ENCODE measurements at places on chromosomes 3 and 15.

DNA sequence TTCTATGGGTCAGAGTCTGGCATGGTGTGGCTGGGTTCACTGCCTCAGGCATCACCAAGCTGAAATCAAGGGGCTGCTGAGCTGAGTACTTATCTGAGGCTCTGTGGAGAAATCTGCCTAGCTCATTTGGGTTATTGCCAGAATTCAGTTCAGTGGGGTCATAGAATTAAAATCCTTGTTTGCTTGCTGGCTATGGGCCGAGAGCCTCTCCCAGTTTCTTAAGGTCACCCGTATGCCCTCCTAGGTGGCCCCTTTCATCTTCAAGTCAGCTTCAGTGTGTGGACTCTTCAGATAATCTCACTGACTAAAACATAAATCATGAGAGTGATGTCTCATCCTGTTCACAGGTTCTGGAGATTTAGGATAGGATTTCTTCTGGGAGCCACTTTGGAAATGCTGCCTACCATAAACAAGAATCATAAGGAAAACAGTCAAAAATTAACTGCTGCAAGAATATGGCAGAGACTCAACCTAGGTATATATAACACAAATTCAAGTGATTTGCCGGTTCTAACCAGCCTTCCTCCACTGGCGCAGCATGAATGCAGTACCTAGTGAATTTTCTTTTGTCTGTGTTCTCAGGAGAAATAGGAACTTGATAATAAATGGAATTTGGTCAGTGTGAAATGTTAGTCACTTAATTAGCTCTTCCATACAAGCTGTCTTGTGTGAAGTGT, 5.3 kb downstream of the CP start:
- no peak for DNase-seq

DNA sequence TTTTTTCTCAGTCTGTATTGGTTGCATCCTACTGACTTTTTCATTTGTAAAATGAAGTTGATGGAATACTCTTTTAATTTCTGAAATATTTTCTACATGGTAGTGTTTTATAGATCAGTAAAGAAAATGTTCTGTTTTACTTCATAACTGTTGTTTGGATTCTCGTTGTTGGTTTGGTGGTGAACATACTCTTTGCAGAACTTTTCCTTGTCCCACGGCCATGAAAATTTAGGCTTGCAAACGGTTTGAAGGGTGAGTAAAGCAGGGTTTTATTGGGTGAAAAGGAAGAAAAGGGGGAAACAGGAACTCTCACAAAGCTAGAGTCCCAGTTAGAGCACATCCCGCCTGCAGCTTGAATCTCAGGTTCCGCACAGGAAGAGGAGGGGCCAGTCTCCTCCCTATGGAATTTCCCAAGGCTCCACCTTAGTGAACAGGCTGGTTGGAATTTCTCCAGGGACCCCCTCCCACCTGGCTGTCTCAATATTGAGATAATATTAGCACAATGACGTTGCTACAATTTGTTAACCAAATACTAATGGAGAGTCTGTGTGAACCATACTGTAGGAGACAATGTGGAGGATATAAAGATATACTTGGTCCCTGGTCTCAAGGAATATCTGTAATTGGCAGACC, 5.6 kb downstream of the PDCD6IP start:
- no peak for DNase-seq

DNA sequence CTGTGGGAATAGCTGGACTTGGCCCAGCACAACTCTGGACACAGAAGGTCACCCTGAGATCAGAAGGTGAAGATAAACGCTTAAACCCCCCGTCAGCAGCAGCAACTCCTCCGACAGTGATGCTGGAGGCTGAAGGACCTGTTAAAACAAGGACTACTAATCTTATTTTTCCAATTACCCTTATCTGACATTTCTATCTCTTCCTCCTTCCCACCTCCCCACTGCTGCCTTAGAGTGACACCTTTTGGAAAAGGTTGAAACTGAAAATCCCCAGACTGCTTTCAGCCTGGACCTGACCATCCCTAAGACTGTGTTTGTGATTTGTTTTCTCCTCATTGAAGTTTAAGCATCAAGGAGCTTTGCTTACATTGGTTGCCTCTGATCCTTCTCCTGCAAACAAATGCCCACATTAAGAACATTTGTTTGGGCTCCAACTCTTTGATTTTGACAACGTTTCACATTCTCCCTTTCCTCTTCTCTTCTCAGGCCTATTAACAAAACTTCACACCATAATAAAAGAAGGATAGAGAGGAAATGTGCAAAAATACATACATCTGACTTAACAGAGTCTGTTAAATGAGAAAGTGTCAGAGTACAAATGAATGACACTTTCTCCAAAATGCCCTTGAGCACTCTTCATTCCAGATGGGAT, 410.6 kb upstream of the WNT5A start:
- DNase-seq, result no peak

DNA sequence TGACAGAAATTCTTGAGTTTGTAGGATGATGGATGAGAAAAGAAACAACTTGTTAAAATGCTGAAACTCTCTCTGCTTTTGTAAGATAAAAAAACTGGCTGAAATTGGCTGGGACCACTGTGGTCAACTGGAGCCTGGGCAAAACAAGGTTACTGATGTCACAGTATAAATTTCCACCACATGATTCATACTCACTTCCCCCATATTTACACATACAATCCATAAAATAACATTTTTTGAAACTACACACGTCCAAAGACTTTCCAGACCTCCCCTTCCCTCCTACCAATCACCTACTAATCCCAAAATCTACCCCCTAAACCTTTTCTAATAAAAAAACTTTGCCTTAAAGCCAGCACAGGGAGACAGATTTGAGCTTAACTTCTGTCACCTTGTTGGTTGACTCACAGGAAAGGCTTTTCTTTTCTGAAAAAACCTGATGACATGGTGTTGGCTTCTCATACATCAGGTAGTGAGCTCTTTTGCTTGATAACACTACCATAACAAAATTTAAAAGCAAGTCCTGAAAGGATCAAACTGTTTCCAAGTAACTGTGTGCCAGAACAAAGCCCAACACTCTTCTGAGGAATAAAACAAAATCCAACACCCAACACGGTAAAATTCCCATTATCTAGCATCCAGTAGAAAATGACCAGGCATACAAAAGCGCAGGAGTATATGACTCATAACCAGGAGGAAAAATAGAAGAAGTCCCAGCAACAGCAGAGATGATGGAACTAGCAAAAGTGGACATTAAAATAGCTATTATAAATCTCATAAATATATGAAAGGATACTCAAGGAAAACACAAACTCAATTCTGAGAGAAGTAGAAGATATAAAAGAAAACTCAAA, 87.3 kb upstream of the SNRK start:
- DNase-seq, result no peak

- DNase-seq, result no peak
Measured at GRCh38 chr3:39590806-39591205, 123.3 kb downstream of the MOBP start.

GRCh38 chr3:126063358-126063965, 20.5 kb downstream of the SLC41A3 start:
- DNase-seq, result no peak

GRCh38 chr3:177374323-177374722, 177.0 kb upstream of the TBL1XR1 start:
- no peak for DNase-seq

- DNase-seq, result no peak
Measured at GRCh38 chr3:60696428-60697125, 554.7 kb downstream of the FHIT start.

DNA sequence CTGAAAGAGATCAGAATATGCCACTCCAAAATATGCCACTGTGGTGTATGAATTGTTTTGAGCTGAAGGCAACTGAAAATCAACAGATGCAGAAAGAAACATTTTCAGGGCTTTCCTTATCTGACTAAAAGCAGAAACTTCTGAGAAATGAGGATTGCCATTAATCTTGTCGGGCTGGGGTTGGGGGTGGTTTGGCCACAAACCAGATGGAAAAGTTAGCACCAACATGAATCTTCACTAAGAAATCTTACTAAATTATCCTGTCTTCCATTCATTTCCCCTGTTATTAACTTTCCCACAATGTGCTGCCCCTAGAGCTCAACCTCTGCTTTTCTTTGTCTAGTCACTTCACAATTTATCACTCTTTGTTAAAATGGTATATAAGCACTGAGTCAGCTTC, 229.9 kb upstream of the GADL1 start:
- DNase-seq, result no peak

GRCh38 chr3:109154979-109155378, 18.5 kb downstream of the C3orf85 start:
- DNase-seq, result no peak

DNA sequence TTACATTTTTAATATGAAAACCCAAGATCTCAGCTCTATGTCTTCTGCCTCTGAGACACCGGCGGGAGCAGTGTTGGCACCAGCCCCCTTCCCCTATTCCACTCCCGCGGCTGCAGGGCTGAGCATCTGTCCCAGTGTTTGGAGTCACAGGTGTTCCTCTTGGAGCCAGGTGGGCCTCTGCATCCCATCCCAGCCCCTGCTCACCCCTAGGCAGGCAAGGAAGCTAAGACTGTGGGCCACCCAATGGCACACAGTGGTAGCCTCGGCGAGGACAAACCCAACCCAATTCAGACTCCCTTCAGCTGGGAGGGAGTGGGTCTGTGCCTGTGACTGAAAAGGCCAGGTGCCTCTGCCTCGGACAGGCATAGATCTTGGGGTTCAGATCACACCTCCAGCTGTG, 3.1 kb downstream of the CHST13 start:
- DNase-seq, result no peak

GRCh38 chr15:90419738-90420406, 31.8 kb downstream of the IQGAP1 start:
- no peak for DNase-seq

GRCh38 chr15:34976743-34977142, 7.2 kb upstream of the AQR start:
- no peak for DNase-seq

DNA sequence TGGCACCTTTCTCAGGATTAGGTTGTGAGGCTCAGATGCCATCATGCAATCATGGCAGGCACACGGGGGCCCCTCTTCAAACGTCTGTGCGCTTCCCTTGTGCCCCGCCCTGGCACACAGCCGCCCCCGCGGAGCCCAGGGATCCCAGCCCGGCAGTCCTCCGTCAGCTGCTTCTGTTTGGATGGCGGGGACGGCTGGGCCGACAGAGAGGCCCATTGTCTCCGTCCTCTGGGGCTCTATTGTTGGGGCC, 849 bp upstream of the HDAC11 start:
- no peak for DNase-seq

DNA sequence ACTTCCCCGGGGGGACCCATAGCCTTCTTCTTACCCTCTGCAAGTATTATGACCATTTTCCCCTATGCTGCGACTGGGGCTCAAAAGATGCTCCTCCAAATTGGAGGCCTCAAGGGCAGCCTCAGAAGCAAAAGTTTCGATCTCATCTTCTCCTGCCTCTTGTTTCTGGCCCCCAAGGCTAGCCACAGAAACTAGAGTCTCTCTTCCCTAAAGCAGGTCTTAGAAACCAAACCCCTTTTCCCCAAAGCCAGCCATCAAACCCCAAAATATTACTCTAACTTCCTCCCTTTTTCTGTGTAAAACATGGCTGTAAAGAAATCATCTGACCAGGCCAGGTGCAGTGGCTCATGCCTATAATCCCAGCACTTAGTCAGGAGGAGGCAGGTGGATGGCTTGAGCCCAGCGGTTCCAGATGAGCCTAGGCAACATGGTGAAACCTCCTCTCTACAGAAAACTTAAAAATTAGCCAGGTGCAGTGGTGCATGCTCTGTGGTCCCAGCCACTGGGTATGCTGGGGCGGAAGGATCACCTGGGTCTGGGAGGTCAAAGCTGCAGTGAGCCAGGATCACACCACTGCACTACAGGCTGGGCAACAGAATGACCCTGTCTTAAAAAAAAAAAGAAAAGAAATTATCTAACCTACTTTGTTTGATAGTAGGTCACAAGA, 36.7 kb upstream of the MFGE8 start:
- DNase-seq, result no peak

- DNase-seq, result no peak
Measured at GRCh38 chr3:63662500-63662899, 10.0 kb downstream of the SNTN start.

DNA sequence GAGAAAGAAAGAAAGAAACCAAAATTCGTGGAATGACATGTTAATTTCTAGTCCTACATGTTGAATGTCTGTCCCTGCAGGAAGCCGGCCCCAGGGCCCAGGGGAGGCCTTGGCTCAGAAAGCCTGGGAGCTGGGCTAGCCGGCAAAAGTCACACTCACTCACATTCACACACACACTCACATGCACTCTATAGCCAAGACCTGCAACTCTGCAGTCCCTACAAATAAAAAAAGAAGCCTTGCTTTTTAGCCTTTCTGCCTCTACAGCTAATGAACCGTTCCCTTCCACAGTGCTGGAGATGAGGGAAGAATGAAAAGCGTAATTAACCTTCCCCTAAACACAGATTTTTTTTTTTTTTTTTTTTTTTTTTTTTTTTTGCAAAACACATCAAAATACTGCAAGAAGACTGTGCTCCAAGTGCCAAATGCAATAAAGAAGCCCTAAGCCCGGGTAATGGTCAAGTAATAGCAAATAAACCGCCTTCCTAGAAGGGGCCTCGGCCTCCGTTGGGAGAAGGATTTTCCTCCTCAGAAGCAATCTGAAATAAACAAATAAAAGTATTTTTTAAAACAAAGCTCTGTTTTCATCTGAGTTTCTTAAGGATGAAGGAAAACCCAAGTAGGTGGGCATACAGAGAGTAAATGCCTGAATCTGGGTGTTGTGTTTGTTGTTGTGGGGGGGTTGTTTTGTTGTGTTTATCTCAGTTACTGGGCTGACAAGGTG, 4.3 kb downstream of the MECOM start:
- DNase-seq, result no peak

DNA sequence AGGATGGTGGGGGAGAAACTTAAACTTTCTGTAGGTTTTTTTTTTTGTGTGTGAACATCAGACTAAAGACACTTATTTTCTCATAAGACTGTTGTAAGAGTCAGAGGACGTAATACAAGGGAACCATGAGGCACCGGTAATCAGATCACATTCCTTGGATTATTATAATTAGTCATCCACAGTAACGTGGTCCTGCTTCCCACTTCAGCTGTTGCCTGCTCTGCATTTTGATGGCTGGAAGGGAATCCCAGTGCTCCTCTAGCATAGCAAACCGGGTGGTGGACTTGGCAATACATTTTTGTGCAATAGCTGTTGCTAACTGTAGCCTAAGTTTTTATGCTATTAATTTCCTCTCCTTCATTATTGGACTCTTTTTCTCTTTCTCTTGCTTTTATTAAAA, 294.8 kb downstream of the NR2F2 start:
- no peak for DNase-seq

- no peak for DNase-seq
Measured at GRCh38 chr3:149095487-149095886, 9.2 kb upstream of the HLTF start.

- no peak for DNase-seq
Measured at GRCh38 chr3:105770410-105770809, 98.4 kb downstream of the CBLB start.
